ENCODE measurements at places on chromosomes 5 and 9. TPM values are rescaled to one million over a fixed set of nuclear protein-coding genes. Genes with fewer than 3 reads are reported as not detected.

DNA sequence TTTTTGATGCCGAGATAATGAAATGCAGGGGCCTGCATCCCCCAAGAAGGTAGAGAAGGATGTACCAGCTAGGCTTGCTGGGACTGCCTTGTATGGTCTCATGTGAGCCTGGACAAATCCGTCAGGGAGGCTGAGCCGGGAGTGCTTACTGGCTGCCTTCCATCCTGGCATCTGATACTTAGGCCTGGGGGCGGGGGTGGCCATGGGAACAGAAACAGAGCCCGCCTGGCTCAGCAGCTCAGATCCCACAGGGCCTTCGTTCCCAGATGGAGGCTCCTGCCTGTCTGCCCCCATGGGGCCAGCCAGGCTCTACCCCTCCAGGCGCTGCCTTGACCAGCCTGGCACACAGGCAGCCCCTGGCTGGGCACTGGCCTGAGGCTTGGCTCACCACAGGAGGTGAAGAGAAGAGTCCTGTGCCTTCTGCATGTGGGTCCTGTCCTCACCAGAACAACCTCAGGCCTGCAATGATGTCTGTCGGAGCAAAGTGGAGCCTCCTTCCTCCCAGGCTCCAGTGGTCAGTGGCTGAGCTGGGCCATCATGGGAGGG lies 10.5 kb upstream of the SPATA31E1 start:
- DNase-seq, result no peak

DNA sequence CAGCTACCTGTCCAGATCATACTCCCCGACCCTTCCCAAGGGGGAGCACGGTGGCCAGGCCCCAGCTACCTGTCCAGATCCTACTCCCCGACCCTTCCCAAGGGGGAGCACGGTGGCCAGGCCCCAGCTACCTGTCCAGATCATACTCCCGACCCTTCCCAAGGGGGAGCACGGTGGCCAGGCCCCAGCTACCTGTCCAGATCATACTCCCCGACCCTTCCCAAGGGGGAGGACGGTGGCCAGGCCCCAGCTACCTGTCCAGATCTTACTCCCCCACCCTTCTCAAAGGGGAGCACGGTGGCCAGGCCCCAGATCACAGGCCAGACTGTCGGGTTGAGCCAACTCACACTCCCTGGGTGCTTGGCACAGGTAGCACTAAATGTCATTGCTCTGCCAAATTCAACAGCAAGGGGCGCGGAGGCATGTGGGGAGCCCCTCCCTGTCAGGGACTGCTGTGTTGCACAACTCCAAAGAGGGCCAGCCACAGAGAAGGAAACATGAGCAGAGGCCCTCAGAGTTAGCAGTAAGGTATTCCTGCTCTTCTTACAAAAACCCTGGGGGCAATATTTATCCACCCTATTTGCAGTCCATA lies 136.9 kb downstream of the OLFM1 start:
- DNase-seq, result no peak

DNA sequence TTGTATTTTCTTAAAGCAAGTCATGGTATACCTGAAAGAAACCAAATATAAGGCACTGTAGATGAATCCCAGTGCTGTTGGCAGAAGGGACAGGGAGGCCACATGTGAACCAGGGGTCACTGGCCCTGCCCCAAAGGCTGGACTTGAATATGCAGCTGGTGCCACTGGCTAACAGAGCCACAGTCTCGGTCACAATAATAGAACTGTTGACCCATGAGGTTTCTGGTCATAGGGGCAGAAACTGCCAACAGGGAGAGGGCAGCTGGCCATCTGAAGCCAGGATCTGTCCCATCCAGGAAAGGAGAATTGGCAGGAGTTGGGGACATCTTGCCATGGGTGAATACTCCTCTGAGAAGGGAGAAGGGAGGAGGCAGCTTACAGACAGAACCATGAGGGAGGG lies 31.9 kb downstream of the PALM2AKAP2 start:
- no peak for DNase-seq

DNA sequence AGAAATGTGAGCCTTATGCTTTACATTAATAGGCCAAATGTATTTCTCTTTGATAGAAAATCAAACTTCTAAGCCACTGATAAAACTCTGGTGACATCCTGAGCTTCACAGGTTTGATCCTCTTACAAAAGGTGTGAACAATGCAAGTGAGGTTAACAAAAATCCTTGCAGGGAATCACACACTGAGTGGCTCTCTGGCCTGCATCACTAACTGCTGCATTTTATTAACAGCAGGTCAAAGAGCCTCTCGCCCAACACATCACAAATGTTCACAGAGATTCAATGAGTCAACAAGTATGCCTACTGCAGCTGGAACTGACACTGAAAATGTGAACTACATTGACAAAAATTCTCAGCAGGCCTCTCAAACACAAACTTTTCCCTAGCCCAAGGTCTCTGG lies 122.3 kb downstream of the SEMA5A start:
- no peak for DNase-seq

- DNase-seq, result no peak
These were observed 67.0 kb upstream of the TGFBR1 start for GRCh38 chr9:99037769-99038483.

Gene SLC9A3
- total RNA-seq, result 1.2 TPM

Gene NEUROG1
- not detected for total RNA-seq
